HFFc6 (cell line): ENCODE measurements at places on chromosomes 5 and 9. TPM values are rescaled to one million over a fixed set of nuclear protein-coding genes. Genes with fewer than 3 reads are reported as not detected.

DNA sequence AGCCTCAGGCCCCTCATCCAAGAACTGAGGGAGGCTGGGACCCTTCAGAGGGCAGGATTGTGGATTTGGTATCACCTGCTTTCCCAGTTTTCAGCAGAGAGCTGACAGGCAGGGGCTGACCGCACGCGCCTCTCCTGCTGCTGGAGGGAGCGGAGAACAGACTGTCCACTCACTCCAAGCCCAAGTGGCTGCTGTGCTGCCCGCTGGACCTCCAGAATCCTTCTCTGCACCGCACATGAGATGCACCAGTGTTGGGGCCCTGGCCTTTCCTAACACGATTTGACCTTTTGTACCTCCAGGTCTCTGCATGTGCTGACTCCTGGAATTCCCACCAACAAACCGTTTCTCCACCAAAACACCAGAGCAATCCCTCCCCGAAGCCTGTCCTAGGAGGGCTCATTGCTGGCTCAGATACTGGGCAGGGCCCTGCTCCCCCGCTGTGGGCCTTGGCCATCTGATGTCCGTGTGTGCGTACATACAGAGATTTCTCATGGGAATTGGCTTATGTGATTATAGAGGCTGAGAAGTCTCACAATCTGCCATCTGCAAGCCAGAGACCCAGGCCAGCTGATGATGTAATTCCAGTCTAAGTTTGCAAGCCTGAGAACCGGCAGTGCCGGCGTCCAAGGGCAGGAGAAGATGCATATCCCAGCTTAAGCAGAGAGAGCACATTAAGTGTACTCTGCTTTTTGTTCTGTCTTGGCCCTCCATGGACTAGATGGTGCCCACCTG is 141.7 kb downstream of the GADD45G start:
- DNase-seq = no peak

PPP3R2 gene
- not detected in 3 replicates for total RNA-seq

BHMT gene
- total RNA-seq = not detected in 3 replicates

STC2 gene
- total RNA-seq = 71.7 to 90.8 TPM (median 72.7 TPM) in 3 replicates

AGTPBP1 gene
- total RNA-seq = 7.8 to 10.4 TPM (median 10.3 TPM) in 3 replicates

SNCAIP gene
- 0.21 to 0.87 TPM (median 0.64 TPM) in 3 replicates for total RNA-seq

PFN3 gene
- not detected in 2 replicates for total RNA-seq

FOXD4 gene
- total RNA-seq = 0.36 to 0.77 TPM (median 0.44 TPM) in 3 replicates

DNA sequence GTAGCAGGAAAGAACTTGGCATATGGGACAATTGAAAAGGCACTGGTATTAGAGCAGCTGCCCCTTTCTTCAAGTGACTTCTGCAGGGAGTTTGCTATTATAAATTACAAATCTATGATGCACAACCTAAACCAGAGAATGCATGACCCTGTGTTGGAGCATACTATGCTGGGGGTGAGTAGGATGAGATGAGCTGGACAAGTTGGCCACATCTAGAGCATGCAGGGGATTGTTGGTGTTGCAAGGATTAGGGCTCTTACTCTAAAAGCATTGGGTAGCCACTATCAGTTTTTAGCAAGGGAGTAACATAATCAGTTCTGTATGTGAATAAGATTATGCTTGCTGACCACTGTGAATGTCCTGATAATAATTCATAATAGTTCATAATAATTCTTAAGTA is 186.7 kb downstream of the KIAA0825 start:
- DNase-seq = no peak

DNA sequence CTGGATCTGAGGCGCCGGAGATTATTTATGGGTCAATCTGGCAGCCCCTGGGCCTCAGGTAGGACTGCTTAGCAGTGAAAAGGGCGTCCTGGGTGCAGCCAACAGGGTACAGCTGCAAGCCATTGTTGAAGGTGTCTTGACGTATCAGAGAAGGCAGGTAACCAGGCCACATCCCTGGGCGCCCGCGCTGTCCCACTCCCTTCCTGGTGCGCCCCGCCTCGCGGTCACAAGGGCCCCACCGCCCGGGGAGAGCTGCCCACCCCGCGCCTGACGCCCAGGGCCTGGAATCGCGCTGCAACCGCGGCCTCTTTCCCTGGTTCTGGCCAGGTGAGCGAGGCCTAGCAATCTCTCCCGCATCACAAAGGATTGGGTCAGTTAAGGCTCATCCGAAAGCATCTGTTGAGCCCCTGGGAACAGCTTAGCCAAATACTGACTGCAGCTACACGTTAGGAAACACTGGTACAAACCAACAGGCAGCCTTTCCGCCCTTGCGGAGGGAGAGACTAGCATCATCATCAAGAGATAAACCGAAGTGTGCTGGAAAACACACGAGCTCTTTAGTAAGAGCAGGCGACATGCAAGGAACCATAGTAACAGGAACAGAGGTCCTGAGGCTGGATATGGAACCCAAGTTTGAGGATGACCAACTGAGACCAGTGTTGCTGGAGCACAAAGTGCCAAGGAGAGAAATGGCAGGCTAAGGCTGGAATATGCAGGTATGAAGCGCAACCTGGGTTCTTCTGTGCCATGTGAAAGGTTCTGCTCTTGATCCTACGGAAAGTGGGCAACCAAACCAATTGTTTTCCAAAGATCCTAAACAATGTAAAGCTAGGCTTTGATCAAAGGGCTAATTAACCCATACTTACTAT is 3.6 kb downstream of the RPS23 start:
- no peak for DNase-seq

SLC45A2 gene
- total RNA-seq = not detected in 3 replicates

GRCh38 chr5:172347496-172348052 is 64.0 kb upstream of the UBTD2 start:
- no peak for DNase-seq

OR1Q1 gene
- total RNA-seq = not detected in 3 replicates

- peak; percentile 79 for DNase-seq
Observed at GRCh38 chr5:15501091-15501791, 1.3 kb downstream of the FBXL7 start.

SPEF2 gene
- 1.5 and 2.6 TPM in 2 replicates for total RNA-seq

TNFSF8 gene
- total RNA-seq = not detected in 3 replicates

HMHB1 gene
- not detected in 3 replicates for total RNA-seq

GRCh38 chr9:85978496-85978895 is 37.5 kb downstream of the NAA35 start:
- no peak for DNase-seq

DNA sequence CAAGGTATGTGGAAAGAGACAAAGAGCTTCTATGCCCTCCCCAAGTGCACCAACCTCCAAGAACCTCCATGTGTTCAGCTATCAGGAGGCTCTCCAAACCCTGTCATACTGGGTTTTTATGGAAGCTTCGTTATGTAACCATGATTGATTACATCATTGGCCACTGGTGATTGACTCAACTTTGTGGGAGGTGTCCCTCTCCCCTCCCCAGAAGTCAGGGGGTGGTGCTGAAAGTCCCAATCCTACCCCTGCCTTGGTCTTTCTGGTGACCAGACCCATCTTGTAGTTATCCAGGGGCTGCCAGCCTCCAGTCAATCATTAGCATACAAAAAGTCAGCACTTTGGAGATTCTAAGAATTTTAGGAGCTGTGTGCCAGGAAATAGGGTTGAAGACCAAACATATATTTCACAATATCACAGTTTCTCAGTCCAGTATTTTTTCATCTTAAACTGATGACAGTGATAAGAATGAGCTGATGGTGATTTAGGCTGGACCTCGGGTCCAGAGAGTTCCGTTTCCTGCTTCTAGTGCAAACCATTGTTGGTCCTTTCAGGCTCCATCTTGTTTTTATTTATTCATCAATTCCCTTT is 27.3 kb upstream of the FANCC start:
- no peak for DNase-seq

- DNase-seq = no peak
Observed at GRCh38 chr9:75591972-75592371, 298.5 kb upstream of the PCSK5 start.

GRCh38 chr5:156552855-156553358 is 225.9 kb downstream of the SGCD start:
- DNase-seq = no peak

APBA1 gene
- total RNA-seq = 17.9 to 22.4 TPM (median 18.0 TPM) in 3 replicates

DNA sequence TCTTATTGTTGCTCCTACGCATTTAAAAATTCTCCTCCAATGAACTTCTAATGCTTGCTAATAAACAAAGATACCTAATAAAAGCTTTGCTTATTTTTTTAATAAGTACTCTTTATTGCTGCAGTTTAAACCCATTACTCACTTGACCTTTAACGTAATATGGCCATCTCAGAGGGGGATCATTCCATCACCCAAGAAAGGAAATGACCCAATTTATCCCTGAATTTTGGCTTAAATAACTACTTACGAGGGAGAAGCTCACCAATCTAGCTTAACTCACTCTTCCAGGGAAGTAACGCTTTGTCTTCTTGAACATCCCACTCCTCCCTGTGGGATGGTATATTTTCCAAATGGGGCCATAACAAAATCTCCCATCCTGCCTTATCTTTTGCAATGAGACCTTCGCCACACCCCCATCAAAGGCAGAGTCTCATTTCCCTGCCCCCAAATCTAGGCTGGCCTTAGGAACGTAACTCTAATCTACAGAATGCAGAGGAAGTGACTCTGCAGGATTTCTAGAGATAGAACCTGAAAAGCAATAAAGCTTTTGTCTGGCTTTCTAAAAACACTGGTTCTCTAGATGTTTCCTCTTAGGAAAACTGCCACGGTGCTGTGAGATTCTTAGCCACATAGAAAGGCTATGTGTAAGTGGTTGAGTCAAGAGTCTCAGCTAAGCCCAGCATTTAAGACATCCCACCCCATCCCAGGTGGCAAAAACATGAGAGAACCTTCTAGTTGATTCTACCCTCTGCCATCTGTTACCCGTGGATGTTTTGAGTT is 310.0 kb downstream of the ASTN2 start:
- no peak for DNase-seq

- DNase-seq = no peak
Observed at GRCh38 chr5:142275496-142275895, 49.3 kb downstream of the SPRY4 start.

LARP1 gene
- 206 to 235 TPM (median 207 TPM) in 3 replicates for total RNA-seq

NOXA1 gene
- total RNA-seq = 0.09 to 0.48 TPM (median 0.37 TPM) in 3 replicates

CBY3 gene
- not detected in 3 replicates for total RNA-seq

DNA sequence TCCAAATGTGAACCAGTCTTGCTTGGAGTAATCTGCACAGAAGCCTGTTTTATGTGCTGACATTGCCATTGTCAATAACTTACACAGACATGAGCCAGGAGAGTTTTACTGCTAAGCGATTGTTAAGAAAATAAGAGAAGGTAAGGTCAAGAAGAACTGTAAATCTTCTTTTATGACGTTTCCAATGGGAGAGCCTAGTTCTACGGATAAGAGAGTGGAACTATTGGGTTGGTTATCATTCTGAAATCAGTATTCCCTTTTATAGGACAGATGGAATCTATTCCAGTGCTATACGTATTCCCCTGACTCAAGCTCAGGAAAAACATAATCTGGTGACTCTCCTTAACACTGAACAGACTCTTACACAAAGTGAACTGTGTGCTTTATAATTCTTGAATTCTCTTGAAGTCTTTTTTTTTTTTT is 137.9 kb upstream of the OTULINL start:
- DNase-seq = peak; percentile 42

- DNase-seq = no peak
Observed at GRCh38 chr9:378263-378662, 163.6 kb downstream of the DOCK8 start.

PCSK1 gene
- total RNA-seq = not detected in 3 replicates

ADAMTS16 gene
- total RNA-seq = 0.23 to 0.56 TPM in 2 of 3 replicates, not detected in the other

NTMT1 gene
- 81.6 to 89.0 TPM (median 85.9 TPM) in 3 replicates for total RNA-seq

- no peak for DNase-seq
Observed at GRCh38 chr5:64156261-64156660, 9.4 kb upstream of the RNF180 start.

GRCh38 chr5:168612996-168613395 is 33.8 kb upstream of the PANK3 start:
- no peak for DNase-seq

DNA sequence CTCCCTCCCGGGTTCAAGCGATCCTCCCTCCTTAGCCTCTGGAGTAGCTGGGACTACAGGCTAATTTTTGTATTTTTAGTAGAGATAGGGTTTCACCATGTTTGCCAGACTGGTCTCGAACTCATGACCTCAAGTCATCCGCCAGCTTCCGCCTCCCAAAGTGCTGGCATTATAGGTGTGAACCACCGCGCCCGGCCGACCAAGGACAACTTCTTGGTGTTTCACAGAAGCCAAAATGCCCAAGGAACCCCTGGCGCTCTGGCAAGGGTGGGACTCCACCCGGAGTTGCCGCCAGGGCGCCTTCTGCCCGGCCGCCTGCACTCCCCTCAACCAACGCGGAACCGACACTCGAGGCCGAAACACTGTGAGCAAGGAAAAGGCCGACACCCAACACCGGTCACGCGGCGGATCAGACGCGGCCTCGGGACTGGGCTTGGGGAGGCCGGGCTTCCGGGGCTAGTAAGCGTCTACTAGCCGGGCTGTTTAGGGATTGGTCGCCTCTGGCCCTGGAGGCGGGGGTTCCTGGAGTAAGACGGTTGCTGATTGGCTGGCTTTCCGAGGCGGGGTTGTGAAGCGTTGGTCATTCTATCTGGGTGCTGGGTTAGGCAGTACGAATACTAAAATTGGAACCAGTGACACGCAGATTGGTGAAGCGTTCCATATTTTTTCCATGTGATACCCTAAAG is 7.7 kb upstream of the CFAP157 start:
- peak; percentile 44 for DNase-seq

NCS1 gene
- total RNA-seq = 97.2 and 104 TPM in 2 replicates

DNA sequence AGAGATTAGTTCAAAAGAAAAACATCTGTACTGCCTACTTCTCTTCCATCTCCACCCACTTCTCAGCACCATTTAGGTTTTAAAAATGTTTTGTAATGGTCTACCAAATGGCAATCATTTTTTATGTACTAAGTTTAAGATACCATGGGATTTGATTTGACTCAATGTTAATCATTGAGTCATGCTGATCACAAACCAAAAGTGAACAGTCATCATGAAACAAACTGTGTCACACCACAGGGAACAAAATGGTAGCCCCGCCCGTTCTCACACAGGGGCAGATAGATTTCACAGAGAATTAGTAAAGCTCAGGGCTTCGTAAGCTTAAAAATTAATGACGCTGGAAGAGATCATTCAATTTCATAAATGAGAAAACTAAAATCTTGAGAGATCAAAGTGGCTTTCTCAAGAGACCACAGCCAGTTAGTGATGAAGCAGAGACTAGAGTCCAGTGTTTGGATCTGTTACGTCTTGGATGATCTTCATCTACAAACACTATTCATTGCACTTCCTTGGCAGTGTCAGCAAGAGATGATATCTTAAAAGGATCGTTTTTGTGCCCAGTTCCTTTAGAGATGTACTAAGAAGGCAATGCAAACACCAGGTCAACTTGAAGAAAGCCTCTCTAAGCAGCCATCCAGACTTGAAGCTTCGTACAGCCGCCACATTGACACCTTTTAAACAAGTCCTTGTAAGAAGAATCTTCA is 33.9 kb upstream of the TRIO start:
- DNase-seq = peak; percentile 70

RFX3 gene
- 2.6 to 4.2 TPM (median 3.8 TPM) in 3 replicates for total RNA-seq

DNA sequence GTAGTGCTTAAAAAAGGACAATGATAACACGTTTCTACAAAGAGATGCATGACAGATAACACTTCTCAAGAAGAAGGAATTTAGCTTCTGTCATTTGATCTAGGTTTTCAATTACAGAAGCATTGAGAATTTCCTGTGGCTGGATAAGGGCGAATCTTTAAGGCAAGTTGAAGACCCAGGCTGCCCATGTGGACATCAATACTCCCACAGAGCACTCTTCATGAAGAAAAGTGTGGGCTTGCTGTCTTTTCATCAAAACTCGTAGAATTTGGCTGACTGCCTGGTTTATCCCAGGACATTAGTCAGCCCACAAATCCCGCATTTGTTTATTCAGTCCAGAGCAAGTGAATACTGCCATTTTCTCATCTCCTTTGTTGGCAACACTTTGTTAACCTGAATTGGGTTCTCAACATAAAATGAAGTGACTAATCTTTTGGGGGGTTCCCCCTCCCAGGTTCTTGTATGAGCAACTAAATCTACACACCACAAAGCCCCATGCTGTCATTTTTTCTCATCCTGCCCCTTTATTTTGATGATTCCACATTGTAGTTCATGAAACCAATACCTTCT is 43.4 kb upstream of the CDKN2B start:
- DNase-seq = peak; percentile 95

- DNase-seq = no peak
Observed at GRCh38 chr9:126341902-126342301, 15.3 kb downstream of the MVB12B start.
